HepG2 (cell line): ENCODE measurements at places on chromosomes 1 and 21. TPM values are rescaled to one million over a fixed set of nuclear protein-coding genes. Genes with fewer than 3 reads are reported as not detected.

DNA sequence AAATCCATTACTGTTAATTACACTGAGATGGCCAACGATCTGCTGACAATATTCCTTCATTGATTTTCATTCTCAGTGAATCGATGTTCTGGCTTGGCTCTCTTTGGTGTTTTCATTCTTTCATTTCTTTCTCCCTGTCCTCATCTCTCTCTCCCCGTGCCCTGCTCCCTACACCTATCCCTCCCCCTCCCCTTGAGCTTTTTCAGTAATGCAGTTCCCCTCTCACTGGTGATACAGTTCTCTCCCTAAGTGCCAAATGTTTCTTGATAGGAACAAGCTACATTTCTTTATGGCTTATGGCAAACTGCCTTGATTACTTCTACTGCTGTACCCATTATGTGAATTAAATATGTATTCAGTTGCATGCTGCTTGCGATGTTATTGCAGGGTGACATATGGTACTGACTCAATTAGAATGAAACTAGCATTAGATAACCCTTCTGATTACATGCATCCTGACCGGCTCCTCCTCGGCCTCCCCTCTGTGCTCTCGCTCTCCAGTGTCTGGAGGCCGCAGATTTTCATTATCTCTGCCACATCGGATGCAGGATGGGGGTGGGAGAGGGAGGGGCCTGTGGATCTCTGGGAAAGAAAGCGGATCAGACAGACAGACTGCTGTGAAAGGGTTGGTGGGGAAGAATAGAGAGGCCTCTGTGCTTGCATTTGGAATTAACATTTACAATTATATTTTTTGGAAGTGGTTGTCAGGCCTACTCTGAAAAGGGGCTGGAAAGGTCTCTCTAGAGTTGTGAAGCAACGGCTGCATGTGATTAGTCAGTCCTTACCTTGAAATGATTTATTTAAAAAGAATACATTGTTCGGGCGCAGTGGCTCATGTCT, 130.9 kb downstream of the PBX1 start:
- no peak for DNase-seq

DNA sequence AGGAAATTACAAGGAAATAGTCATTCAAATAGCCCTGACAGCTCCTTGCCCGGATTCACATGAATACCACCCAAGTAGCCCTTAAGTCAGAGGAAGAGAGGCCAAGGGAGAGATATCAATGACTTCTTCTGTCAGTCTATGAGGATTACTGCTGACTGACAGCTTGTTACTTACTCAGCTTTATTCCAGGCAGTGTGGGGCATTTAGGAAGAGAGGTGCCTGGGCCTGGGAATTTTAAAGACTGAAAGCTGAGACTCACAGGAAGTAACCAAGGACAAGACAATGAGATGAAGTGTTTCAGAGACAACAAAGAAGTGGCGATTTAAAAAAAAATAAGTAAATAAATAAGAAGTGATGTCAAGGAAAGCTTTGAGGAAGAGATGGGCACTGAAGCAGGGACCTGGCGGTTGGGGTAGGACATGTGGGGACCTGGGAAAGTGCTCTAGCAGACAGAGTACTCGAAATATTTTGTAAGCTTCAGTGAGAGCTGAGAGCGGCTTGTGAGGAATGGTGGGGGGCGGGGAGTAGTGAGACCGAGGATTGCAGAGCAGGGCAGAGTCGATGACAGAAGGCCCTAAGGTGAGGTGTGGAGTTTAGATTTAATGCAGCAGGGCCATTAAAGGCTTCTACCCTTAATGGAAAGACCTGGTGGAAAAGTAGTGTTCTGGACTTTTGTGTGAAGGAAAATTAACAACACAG, 58.9 kb downstream of the ST3GAL3 start:
- DNase-seq: no peak

GRCh38 chr1:230128569-230129285, 61.7 kb downstream of the GALNT2 start:
- no peak for DNase-seq

NLRP3 gene
- not detected in 2 replicates for total RNA-seq

PDXK gene
- total RNA-seq: 114 and 151 TPM in 2 replicates

PCSK9 gene
- total RNA-seq: 31.2 and 80.5 TPM in 2 replicates

DNA sequence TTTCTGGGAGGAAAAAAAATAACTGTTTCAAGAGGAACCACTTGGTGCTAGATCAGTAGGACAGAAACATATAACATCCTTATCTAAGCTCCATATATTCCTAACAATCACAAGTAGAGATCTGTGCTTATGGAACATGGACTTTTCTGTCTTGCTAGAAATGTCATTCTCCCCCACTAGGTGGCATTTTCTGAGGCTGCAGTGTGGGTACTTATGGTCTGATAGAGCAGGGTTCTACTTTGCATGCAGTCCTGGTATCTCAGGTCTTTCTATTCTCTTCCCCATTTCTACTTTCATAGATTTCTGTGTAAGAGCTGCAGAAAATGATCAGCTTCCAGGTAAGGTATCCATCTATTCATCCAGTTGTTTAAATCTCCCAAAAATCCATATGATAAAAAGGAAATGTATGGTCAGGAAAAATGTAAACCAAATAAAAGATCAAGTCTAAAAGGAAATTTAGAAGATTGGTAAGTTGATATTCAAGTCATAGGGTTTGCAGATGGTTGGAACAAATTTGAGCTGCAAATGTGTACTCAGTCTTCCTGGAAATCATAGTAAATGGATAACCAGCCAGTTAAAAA, 1.5 kb downstream of the ZNF684 start:
- DNase-seq: peak; percentile 73

GRCh38 chr21:15743593-15743992, 13.8 kb downstream of the USP25 start:
- DNase-seq: no peak

SLC30A2 gene
- total RNA-seq: not detected in 2 replicates

TMEM54 gene
- total RNA-seq: 0.76 and 2.5 TPM in 2 replicates

GRCh38 chr21:36854391-36854790, 112.1 kb downstream of the HLCS start:
- DNase-seq: peak; percentile 52

LENEP gene
- total RNA-seq: 0.29 TPM in 1 of 2 replicates, not detected in the other

DNA sequence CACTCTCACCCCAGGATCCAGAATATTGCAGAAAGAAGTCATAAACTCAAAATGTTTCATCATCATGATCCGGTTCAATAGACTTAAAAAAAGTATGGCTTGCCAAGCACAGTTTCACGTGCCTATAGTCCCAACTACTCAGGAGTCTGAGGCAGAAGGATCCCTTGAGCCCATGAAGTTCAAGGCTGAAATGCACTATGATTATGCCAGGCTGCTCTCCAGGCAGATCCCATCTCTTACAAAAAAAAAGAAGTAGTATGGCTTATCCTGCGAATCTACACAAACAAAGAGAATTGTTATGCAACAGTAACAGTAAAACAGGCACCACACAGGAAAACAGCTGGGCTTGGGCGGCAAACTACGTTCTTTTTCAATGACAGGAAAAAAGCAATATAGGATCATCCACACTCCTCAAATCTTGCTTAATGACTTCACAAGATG, 76.2 kb downstream of the EIF4G3 start:
- DNase-seq: no peak

GRCh38 chr1:235878082-235878811, 11.5 kb upstream of the LYST start:
- DNase-seq: no peak

MYOG gene
- total RNA-seq: not detected in 2 replicates

DNA sequence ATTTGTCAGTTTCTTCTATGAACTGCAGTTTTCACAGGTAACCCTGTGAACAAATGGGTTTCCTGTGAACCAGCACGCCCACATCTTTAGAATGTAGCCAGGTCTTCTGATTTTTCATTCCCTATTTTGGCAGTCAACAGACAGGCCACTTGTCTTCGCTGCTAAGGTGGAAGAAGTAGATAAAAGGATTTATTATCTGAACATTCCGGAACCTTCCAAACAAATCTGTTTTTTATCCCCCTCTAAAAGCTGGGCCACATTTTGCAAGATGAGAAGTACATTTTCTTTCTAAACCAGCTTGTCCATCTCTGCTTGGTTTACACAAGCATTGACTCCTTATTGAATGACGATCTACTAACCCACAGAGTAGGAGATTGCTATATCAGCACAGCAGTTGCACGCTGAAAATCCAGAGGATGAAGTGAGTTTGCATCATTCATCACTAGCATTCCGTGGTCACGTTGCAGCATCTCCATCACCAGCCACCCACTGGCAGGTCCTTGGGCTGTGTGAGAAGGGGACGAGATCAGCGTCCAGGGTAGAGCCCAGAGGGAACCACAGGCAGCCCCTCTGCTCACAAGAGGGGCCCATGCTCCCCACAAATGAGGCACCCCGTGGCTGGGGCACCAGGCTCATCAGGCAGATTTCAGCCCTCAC, 83.5 kb downstream of the TOMM20 start:
- DNase-seq: no peak

GRCh38 chr1:21891081-21891480, 46.0 kb downstream of the HSPG2 start:
- no peak for DNase-seq

DNA sequence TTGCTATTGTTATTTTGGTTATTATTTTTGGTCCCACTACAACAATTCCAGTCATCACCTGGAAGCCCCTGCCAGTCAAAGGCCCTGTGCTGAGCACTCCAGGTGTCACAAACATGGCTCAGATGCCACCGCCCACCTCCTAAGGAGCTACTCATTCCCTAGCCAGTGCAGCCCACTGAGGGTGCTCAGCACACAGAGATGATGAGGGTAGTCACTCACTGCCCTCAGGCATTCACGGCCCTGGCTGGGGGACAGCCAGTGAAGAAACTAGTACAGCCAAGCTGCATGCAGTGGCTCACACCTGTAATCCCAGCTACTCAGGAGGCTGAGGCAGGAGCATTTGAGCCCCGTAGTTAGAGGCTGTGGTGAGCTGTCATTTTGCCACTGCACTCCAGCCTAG, 42.3 kb downstream of the NIPAL3 start:
- DNase-seq: no peak

GRCh38 chr1:239761509-239761908, 330.2 kb upstream of the FMN2 start:
- DNase-seq: no peak

SPRR2E gene
- total RNA-seq: not detected in 2 replicates

AMY2B gene
- 0.18 and 1.3 TPM in 2 replicates for total RNA-seq

- DNase-seq: no peak
Measured at GRCh38 chr1:54599211-54599823, 24.0 kb downstream of the FAM151A start.

EXOSC10 gene
- total RNA-seq: 67.6 and 68.7 TPM in 2 replicates

DNA sequence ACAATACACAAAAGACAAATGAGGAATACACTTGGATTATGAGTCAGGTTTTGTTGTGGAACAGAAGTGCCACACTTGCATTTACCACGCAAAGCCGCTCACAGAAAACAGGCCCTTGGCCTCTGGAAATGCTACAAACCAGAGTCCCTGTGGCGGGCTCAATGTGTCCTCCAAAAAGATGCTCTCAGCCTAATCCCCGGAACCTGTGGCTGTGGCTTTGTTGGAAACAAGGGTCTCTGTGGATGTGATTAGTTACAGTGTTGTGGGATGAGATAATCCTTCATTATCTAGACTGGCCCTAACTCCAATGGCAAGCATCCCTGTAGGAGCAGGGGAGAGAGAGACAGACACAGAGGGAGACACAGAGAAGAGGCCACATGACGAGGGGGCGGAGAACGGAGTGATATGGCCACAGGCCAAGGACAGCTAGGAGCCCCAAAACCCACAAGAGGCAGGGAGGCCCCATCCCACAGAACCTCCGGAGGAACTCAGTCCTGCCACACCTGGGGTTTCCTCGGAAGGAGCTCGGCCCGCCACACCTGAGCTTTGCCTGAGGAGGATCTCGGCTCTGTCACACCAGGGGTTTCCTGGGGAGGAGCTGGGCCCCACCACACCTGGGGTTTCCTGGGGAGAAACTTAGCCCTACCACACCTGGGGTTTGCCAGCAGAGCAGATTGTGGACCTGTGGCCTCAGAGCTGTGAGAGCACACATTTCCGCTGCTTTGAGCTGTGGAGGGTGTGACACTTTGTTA, 55.4 kb downstream of the NPHP4 start:
- DNase-seq: no peak

ZBTB8A gene
- total RNA-seq: 3.7 and 4.7 TPM in 2 replicates

GRCh38 chr1:108817016-108817415, 39.9 kb downstream of the AKNAD1 start:
- peak; percentile 2 for DNase-seq

PRKAA2 gene
- total RNA-seq: 6.0 and 8.6 TPM in 2 replicates

- no peak for DNase-seq
Measured at GRCh38 chr1:85867189-85867588, 159.0 kb upstream of the ZNHIT6 start.

- no peak for DNase-seq
Measured at GRCh38 chr1:227774821-227775661, 39.8 kb downstream of the SNAP47 start.

- no peak for DNase-seq
Measured at GRCh38 chr21:15964236-15964855, 234.6 kb downstream of the USP25 start.

WNT4 gene
- total RNA-seq: not detected in 2 replicates

TPTE gene
- total RNA-seq: not detected in 2 replicates

TSPAN2 gene
- not detected in 2 replicates for total RNA-seq

DNA sequence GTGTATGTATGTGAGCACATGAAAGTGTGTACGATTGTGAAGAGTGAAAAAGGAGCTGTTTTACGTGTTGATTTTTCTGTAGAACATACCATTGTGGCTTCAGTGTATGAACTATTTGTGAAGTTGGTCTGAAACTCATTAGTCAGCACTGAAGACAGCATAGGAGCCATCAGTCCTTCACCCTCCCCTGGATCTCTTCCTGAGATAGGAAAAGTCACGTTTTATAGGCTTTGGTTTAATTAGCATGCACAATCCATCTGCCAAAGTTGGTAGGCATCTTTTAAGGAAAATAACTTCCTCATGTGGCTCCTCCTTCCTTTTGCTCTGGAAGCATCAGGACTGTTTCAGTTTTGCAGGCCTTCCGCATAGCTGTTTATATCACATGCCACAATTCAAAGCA, 1.4 kb upstream of the RABIF start:
- DNase-seq: no peak

- no peak for DNase-seq
Measured at GRCh38 chr21:42799516-42799915, 79.8 kb downstream of the WDR4 start.

DNA sequence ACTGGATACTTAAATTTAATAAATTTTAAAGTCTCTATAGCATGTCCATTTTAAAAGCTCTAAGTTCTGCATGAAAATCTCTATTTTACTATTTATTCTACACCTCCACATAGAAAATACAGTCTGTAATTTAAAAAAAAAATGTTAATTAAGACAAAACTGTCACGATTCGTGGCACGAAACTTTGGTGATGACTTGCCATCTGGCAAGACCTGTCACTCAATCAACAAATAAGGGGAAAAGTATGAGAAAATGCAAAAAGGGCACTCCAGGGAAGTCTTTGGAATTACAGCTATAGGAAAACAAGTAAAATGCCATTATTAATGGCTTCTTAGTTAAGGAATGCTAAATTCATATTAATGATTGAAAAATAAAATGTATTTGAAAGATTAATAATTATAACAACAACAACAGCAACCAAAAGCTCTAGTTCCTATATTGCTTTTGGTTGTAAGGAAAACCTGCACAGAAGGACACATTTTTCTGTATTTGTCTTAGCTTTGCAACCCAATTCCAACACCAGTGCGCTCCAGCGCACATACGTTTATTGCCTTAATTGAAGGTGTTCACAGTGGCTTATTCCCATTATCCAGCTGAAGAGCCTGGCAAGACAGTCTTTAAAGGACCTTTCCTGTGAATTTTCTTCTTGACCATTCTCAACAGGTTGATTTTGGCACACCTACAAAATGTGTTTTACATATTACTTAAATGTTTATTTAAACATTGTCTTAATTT, 107.8 kb downstream of the PLPPR5 start:
- no peak for DNase-seq

- DNase-seq: no peak
Measured at GRCh38 chr1:89765774-89766173, 55.1 kb upstream of the LRRC8D start.

IL12RB2 gene
- total RNA-seq: not detected in 2 replicates
